Hematopoietic multipotent progenitor cell treated with erythropoietin and hydrocortisone succinate and interleukin-3 and kit ligand, for 4 days (in vitro differentiated cells): ENCODE measurements at places on chromosomes 7 and 10.

GRCh38 chr7:73342645-73343044 lies 14.7 kb downstream of the FKBP6 start:
- DNase-seq, result no peak

DNA sequence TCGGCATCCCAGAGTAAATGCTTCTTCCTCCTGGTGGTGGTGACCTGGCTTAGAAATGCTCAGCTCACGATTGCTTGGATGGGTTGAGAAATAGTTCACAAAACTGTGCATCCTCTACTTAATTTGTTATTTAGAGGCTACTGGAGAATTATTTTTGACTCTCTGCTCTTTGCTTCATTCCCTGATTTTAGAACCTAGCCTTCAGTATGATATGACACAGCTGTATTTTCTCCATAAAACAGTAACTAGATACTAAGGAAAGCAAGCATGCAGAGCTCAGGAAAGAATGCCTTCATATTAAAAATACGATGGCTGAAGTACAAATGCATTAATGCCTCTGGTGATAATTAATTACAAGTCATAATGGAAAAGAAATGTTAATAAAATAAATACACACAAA lies 602.0 kb upstream of the COBL start:
- no peak for DNase-seq

DNA sequence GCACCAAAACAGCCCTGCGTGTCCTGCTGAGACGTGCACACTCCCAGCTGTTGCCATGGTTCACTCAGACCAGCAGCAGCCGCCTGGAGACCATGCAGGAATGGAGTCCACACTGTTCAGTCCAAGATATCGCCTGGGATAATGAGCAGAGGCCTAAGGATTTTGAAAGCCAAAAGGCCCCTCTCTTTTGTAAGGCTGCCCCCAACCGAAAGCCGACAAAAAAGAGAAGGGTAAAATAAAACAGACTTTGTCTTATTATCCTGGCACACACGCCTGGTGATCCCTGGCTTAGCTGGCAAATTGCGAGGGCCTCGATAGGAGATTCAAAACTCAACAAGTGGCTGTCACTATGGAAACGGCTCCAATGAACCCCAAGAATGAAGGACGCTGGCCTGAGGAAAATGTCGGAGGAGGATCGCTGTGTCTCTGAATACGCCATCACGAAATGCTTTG lies 263.6 kb downstream of the SKIDA1 start:
- DNase-seq, result no peak

- no peak for DNase-seq
These were observed 245.2 kb downstream of the DOCK4 start for GRCh38 chr7:111960984-111961383.

DNA sequence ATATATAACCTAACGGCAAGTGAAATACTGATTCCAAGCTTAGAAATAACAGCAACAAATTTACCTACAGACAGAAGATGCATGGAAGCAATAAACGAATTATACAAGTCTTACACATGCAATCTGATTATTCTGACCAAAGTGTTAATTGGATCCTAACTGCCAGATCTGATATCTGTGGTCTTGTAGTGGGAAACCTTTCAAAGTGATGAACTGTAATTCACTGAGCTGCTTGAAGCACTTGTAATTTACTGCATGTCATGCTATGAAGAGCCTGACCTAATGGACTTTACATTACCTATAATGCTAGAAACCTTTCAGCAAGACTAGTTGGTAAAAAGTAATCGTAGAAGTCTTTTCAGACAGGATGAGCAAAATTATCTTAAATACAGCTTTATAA lies 205.6 kb downstream of the FOXP2 start:
- no peak for DNase-seq

DNA sequence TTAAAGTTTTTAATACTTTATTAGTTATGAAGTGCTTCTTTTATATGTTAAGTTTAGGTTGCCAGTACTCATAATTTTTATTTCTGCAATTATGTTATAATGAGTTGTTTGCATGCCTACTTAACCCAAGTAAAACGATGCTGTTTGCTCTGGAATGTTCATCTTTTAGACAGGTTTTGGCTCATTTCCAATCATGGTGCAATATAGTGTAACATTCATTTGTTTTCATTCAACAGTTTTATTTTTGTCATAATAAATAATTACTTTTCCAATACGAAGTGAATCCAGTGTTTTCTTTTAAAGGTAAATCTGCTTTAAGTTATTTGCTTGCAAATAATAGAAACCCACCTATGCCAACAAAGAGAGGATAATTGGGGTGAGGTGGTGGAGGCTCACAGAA lies 22.1 kb downstream of the ARL5B start:
- DNase-seq, result no peak

DNA sequence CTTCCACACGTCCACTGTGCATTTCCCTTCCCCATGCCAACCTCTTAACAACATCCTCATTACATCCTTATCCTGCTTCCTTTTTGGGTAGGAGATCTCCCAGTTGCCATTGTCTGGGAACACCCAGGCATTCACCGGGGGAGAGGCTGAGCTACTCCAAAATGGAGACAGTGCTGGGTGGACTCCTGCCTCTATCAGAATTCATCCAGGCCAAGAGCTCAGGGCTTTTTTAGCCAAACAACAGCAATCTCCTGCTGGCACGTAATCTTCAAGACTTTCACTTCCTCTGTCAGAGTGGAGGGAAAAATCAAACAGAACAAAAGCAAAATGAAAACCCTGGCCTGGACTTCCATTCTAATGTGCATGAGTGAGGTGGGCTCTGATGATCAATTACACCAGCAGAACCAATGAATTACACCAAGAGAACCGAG lies 245.0 kb downstream of the PRPF18 start:
- peak; percentile 15 for DNase-seq

DNA sequence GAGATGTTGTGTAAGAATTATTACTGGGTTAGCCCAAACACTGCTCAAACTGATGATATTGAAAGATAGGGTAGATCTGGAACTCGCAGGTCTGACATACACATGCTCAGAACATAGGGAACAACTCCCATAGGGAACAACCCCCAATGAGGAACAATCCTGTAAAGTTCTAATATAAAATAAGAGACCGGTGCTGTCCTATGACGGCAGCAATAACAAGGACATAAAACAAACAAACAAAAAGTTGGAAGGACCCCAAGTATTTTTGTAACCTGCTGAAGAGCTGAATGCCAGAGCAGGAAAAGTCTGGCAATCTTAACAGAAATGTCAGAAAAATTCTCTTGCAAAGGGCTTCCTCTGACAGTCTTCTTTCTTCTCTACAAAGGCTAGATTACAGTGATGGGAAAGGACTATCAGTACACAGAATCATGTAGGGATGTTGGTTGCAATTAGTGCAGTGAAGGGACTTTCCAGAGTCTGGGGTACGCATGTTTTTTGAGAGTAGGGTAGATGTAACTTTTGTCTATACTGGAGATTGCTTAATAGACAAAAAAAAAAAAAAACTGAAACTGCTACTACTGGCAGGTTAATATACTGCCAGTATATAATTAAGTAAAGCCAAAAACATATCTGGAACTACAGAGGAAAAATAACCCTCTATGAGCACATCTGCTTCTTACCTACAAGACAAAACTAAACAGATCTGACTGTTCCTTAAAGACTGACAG lies 35.5 kb downstream of the IDE start:
- DNase-seq, result no peak

DNA sequence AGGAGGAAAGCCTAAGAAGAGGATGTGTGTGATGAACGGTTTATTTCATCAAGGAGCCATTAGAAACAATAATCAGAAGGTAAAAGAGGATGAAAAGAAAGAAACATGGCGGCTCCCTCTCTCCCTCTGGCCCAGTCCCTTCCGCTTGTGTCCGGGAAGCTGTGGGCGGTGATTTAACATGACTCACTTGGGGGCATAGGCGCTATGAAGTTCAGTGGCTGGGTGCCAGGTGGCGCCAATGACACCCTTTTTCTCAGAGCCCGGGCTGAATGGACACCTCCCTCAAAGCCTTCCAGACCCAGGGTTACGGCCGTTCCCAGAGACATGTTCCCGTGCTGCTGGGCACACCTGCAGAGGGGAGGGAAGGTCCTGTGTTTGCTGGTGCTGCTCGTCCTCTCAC lies 244.0 kb downstream of the SKAP2 start:
- DNase-seq, result peak; percentile 39

DNA sequence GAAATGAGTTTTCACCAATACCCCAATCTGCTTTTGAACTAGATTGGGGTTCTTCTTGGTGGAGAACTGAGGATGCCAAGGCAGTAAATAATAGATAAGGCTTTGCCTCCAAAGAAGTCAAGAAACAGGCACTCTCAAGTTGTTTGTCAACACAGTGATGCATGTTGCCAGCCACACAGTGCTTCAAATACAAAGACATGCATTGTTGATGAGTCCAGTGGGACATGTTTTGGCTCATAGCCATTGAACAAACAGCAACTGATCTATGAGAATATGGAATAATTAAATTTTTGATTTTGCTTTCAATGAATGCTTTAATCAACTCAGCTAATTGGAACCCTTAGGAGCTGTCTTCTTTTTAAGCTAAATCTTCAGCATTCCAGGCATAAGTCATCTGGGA lies 346.4 kb downstream of the THSD7A start:
- DNase-seq, result no peak

- DNase-seq, result no peak
These were observed 55.4 kb upstream of the RAB11FIP2 start for GRCh38 chr10:118102121-118102520.

DNA sequence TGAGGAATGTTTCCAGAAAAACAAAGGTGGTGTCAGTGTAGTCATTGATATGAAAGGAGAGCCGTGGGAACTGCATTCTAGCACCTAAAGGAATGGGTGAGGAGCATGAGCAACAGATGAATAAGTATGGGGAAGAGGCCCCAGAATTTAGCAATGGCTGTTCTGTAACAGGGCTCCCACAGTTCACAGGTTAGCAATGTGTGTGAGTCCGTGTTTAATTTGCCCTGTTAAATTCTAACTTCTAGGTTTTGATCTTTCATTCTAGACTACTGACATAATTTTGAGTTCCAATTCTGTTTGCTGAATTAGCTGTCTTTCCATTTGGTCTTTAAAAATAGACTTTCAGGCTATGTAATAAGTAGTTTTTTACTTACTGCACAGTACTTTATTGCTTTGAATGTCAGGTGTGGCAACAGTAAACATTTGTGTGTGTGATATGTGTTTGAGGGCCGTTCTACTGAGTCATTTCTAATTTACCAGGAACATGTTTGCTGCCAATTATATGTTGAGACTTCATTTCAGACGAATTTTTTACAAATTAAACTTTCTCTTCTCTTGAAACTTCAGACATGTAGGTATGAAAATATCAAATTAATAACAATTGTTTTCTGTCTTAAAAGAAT lies 8.8 kb downstream of the STK17A start:
- DNase-seq, result no peak

GRCh38 chr10:91022924-91023699 lies 102.2 kb upstream of the ANKRD1 start:
- DNase-seq, result no peak

DNA sequence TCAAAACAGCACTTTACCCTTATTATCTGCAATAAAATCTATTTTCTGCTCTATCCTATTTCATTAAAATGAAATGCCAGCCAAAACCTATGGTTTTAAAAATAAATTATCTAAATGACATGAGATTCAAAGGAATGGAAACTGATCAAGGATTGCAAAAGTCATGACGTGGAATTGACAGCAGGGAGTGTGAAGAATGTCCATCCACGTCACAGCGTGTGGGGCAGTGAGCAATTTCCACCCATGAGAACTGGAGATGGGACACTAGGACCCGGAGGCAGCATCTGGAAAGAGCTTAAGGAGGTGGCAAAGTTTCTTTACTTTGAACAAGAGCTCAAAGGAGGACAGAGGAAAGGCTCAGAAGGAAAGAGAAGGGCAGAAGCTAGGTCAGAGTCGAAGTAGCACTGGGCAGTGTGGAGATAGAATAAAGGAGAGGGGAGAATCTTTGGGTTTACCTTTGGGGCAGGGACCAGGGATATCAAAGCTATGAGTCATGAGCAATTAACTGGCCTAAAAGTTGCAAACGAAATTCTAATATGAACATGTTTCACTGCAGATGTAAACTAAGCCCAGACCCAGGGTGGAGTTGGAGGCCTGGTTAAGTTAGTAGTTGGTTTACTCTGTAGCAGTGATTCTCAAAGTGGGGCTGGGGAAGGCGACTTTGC lies 24.9 kb upstream of the STK17A start:
- no peak for DNase-seq

DNA sequence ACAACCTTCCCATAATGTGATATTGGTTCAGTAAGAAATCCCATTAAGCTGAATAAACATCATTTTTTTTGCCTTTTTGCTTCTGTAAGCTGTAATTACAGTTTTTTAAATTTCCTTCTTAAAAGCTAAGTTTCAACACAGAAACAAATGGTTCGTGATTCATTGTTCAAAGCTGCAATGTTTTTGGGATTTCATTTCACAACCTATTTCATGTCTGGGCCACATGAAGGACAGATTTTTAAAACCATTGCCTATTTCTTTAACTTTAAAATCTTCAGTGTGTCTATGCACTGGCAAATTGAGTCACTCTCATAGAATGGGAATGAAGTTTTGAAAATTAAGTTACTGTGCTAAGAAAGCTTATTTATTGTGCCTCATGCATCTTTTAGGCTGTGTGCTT lies 66.9 kb downstream of the TFPI2 start:
- DNase-seq, result no peak

- DNase-seq, result peak; percentile 85
These were observed 45.8 kb upstream of the PRSS58 start for GRCh38 chr7:142303650-142304049.

GRCh38 chr7:156049366-156049765 lies 237.1 kb upstream of the SHH start:
- no peak for DNase-seq

DNA sequence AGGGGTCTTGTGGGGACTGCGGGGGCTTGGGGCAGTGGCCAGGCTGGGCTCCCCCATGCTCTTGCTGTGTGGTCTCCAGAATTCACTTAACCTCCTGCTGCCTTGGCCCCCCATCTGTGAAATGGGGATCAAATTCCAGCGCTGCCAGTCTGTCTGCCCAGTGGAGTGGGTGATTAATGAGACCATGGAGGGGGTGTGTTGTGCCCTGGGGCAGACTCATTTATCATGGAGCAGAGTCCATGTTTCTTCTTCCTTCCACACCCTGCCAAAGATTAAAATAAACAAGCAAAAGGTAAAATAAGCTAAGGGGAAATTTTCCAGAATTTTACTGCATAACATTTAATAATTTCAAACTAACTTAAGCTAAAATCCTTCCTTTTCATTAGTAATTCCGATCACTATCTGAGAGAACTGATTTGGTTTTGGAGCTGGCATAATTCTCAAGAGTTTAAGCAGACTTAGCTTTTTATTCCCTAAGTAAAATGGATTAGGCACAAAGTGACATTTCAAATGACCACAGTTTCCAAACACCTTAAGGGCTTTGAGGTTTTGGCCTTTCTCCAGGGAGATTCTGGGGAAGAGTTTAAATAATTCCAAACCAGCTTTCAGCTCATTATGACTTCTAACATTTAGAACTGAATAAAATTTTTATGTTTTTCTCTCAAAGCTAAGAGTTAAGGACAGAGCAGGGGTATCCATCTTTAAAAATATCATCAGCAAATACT lies 211.9 kb downstream of the CXCL12 start:
- no peak for DNase-seq

DNA sequence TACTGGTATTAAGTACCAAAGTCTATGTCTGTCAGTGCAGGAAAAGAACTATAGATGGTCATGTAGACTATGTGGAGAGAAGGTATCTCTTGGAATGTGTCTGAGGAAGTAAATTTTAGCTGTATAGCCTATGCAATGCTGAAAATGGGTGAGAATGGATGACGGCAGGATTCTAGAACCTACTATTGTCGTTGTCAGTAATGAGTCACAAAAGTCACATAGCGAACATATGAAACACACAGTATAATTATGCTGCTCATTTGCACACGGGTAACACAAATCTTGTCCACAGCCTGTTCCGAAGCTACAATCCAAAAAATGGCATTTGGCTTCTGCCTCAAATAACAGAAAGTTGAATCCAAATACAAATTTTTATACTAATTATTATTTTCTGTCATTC lies 33.6 kb upstream of the KMT2E start:
- no peak for DNase-seq
